ENCODE measurements at places on chromosomes 5 and 9. TPM values are rescaled to one million over a fixed set of nuclear protein-coding genes. Genes with fewer than 3 reads are reported as not detected.

SLC25A25 gene
- 29.8 TPM for total RNA-seq

- DNase-seq, result no peak
Measured at GRCh38 chr9:70517926-70518610, 103.6 kb upstream of the KLF9 start.

GRCh38 chr5:133866903-133867245, 101.6 kb downstream of the C5orf15 start:
- DNase-seq, result no peak

BRINP1 gene
- 1.9 TPM for total RNA-seq

- DNase-seq, result no peak
Measured at GRCh38 chr9:129021091-129021490, 7.0 kb downstream of the SH3GLB2 start.

ACOT12 gene
- total RNA-seq, result not detected

DNA sequence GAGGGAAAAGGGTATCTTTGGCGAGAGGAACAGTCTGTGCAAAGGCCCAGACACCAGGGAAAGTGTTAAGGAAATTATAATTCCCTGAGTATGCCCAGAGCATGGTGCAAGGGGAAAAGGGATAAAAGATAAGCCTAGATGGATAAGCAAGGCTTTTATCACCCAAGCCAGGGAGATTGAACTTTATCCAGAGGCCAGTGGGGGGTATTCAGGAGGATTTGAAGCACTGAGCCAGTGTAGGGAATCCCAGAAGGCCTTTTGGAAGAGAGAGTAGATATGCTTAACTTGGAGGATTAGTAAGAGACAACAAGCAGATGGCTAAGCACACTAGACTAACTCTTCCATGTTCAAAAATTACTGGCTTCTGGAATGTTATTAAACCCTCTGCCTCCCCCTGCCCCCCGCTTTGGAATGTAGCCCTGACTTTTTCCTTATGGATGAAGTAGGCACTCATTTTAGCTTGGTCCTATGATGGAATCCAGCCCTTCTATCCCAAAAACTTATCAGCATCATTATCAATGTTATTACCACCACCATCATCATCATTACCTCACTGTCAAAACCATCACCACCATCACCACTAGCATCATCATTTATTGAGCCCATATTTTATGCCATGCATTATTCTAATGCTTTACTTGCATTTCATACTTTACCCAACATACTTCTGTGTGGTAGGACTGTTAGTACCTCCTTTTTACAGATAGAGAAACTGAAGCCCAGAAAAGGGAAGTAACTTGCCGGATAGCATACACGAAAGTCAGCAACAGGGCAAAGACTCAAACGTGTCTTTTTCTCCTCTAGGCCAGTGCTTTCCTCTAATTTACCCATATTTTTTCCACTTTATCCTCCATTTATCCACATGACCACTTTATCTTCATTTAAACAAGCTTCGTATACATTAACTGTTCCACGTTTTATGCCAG, 237.0 kb downstream of the PAPPA start:
- no peak for DNase-seq

- DNase-seq, result no peak
Measured at GRCh38 chr9:127450243-127450760, 904 bp downstream of the RPL12 start.

GRCh38 chr9:137493364-137494103, 34.4 kb upstream of the NSMF start:
- DNase-seq, result no peak

GRCh38 chr5:79762929-79763328, 73.3 kb downstream of the CMYA5 start:
- no peak for DNase-seq

KCNN2 gene
- 17.0 TPM for total RNA-seq

DNA sequence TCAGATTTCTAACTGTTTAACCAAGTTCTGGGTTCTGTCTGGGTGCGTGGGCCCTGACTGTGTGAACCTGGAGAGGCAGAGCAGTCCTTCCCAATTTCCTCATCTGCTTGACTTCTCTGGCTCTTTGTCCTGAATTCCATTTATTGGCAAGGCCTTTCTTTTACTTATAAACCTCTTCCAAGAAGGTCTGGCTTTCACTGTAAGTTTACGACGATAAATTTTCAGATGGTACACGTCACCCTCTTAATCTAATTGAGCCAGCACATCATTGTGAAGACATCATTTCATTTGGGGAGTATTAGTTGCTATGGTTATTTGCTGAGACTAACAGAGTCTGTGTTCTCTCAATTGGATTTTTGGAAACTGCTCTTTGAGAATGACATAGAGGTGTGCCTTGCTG, 92.4 kb downstream of the ARHGAP26 start:
- no peak for DNase-seq

DNA sequence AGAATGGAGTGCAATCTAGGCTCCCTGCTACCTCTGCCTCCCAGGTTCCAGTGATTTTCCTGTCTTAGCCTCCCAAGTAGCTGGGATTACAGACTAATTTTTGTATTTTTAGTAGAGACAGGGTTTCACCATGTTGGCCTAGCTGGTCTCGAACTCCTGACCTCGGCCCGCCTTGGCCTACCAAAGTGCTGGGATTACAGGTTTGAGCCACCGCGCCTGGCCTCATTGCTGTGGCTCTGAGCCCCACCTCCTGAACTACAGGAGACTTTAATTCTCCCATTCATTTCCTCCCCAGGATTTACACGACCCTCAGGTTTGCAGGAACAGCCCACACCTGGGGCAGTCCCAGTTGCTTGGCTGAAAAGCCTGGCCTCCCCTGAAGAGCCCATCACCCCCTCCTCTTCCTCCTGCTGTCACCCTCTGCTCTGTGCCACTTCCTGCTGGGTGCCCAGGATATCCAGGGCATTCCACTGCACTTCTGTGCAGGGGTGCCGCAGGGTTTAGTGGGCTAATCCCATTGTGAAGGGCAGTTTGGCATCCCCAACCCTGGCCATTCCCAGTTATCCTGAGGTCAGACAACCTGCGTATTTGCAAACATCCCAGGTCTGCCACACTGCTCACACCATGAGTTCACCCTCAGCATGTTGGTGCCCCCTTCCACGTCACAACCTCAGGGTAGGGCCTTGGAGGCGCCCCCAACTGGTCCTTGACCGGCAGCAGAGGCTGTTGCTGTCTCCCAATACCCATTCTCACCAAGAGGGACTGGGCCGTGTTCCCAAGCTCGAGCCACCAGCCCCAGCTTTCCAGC, 265.0 kb upstream of the IRX4 start:
- DNase-seq, result no peak

FOXD4L6 gene
- total RNA-seq, result not detected

Data from left cardiac atrium (tissue), 4 donors.